ENCODE measurements at places on chromosomes 5 and 9.

GRCh38 chr5:129406440-129406839 is 53.7 kb upstream of the ADAMTS19 start:
- no peak for DNase-seq

DNA sequence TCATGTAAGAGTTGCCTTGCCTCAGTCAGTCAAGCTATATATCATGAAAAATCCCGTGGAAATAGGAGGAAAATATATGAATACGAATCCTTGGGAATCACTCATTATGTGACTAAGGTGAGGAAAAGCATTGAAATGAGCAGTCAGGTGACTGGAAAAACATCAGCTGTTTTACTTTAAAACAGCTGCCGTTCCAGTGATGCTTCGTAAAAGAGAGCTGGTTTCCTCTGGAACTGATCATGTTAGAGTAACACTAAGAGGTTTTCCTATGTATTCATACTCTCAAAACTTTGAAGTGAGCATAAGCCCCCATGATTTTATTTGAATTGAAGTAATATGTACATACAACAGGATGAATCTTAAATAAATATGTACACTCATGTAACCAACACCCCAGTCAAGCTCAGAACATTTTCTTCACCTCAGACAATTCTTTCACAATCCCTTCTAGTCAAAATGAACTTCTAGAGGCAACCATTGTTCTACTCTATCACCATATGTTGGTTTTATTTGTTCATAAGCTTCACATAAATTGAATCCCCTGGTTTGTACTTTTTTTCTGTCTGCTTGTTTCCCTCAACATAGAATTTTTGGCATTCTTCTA is 107.7 kb downstream of the SLC25A46 start:
- DNase-seq, result no peak

DNA sequence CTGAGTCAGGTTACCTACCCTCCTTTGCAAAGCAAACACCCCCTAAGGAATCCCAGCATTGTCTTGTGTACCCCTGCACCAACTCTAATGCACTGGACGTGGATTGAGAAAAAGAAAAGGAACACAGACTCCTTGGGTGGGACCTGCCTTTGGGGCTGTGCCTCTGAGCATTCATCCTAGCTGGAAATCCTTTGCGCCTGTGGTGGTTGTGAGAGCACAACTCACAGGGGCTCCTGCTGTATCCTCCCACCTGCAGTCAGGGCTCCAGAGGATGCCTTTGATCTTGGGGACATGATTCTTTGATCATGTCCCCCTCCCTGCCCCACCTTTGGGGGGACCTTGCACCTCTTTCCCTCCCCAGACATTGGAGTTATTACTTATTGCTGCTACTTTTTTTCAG is 338.5 kb downstream of the GADD45G start:
- no peak for DNase-seq

GRCh38 chr5:114447084-114447773 is 85.4 kb downstream of the KCNN2 start:
- no peak for DNase-seq

- DNase-seq, result no peak
Observed at GRCh38 chr5:93048858-93049257, 532.2 kb downstream of the NR2F1-AS1 start.

DNA sequence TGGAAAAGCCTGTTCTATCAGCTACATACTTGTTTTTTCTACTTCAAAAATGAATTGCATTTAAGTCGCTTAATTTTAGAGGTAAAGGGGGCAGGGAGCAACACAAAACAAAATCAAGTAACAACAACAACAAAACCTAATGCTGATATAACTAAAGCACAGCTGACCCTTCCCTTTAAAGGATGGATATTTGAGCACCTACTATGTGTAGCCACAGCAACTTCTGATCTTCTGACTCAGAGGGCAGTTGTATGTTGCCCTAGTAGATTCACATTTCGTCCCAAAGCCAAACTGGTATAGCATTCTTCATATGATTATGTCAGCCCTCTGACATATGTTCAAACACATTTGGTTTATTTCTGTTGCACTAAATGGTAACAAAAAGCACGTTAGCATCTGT is 6.8 kb downstream of the DAB2 start:
- DNase-seq, result no peak

GRCh38 chr9:120137186-120137840 is 442.7 kb downstream of the CDK5RAP2 start:
- DNase-seq, result no peak

DNA sequence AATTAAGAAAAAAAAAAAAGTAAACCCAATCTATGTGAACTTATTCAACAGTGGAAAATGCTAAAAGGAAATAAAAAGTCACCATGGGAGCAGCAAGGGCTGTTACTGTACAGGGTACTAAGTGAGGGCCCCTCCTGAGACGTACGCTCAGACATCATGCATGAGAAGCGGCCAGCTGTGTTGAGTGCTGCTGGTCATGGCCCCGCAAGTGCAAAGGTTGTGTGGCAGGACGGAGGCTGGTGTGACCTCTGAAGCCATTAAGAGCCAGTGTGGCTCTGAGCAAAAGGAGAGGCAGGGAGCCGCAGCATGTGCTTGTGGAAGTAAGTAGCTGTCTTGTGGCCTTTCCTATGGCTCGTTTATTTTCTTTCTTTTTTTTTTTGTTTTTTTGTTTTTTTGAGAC is 3.1 kb upstream of the ZNF79 start:
- no peak for DNase-seq

- DNase-seq, result no peak
Observed at GRCh38 chr5:2317540-2317939, 433.9 kb downstream of the IRX2 start.

GRCh38 chr5:93596676-93597490 is 13.9 kb downstream of the NR2F1 start:
- peak; percentile 82 for DNase-seq

DNA sequence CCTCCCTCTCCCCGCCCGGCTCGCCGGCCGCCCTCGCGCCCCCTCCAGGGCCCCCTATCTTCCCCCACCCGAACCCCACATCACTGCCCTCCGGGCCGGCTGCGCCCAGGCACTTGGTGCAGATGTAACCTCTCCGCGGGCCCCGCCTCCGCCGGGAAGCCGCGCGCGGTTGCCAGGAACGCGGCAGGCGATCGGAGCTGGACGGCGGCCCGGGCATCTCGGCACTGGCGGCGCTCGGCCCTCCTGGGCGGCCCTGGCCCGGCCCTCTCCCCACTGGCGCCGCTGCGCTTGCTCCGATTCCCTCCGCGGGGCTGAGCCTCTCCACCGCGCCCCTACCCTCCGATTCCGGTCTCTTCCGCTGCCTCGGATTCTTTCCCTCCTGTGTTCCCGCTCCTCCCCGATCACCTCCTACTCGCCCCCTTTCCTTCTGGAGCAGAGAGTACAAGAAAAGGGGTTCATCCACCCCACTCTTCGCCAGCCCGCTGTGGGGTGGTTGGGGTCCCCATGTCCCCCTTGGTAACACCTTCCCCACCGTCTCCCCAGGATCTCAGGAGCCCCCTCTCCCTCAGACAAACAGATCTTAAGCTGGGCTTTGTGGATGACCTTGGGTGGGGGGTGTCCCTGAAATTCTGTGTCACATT is 70.6 kb downstream of the C9orf50 start:
- DNase-seq, result peak; percentile 83

GRCh38 chr5:179762079-179762780 is 29.6 kb downstream of the MAML1 start:
- DNase-seq, result no peak

DNA sequence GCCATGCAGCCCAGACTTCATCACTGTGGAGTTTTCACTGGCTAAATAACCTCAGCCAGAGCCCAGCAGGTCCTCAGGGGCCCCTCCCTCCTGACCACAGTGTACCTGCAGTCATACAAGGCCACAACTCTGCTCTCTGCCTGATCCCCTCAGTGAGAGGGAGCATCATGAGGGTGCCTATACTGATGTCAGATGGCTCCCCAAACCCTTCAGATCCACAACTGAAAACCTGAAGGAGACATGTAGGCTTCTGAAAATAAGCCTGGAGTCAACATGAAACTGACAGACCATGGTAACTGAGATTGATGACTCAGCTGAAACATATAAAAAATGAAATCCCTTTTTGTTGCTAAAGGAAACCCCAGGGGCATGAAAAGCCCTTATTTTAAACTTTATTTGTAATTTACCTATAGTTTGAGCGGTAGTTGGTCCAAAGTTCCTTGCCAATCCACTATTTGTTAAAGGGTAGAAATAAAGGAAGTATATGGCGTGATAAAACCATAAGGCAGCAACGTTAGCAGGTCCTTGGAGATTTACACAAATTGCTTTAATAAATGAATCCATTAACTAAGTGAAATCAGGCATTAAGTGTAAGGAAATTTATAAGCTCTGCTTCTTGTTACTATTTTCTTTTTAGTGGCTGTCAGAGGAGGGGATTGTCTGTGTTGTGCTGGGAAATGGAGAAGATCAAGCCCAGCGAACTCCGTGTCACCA is 68.3 kb downstream of the FGF1 start:
- no peak for DNase-seq

DNA sequence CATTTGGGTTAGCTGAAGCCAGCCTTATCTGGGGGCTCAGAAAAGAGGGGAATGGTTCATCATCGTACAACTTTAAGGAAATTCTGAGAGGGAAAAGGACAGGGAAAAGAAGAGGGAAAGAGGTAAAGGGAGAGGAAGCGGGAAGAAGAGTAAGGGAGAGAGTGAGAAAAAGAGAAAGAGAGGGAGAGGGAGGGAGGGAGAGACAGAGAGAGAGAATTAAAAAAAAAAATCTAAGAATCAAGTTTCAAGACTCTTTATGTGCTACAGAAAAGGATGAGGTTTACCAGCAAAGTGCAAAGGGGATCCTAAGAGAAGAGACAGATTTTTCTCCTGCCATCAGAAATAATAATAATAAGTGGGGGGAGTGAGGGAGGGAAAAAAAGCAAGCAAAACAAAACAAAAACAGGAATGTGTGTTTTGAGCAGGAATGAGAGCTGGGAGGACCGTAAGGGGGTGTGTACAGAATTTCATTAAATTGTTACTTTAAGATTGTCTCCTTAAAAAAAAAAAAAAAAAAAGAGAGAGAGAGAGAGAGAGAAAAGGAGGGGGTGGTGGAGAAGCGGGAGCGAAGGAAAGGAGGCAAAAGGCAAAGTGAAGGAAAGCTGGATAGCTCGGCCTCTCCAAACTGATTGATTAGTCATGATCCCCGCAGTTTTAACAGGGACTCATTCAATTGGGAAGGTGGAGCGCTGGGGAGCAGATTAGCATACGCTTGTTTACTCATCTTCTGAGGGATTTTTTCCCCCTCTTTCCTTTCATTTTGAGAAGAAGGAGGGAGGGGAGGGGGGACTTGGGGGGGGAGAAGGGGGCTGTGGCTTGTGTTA is 438 bp upstream of the PAPPA start:
- DNase-seq, result no peak

DNA sequence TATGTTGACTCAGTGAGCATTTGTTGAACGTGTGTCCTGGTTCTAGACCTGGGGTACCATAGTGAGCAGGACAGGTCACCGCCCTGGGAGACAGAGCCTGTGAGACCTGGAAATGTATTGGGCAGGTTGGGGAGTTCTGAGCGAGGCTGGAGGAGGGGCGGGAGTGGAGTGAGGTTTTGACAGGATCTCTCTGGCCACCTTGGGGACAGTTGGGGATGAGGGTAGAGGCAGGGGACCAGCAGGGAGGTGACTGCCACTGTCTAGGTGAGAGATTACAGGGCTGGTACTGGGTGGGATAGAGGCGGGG is 7.4 kb downstream of the WNK2 start:
- no peak for DNase-seq

- no peak for DNase-seq
Observed at GRCh38 chr5:178104492-178104891, 8.8 kb upstream of the N4BP3 start.

GRCh38 chr5:68251804-68252522 is 36.4 kb downstream of the PIK3R1 start:
- DNase-seq, result peak; percentile 53

DNA sequence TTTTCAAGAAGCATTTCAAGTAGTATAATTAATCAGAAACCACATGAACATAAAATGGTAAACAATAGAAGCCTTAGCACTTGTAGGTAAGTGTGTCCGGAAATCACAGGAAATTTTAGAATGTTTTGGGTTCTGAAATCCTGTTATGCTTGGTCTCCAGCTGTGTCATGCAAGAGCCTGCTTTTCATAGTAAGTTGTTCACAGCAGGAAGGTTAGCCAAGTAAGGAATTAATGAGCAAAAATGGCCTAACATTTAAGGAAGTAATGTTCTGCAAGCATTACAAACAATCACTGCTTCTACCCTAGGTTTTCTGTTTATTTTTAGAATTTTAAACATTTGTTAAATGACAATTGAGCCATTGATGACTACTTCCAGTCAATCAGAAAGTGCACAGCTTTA is 669.5 kb downstream of the SLCO4C1 start:
- no peak for DNase-seq

DNA sequence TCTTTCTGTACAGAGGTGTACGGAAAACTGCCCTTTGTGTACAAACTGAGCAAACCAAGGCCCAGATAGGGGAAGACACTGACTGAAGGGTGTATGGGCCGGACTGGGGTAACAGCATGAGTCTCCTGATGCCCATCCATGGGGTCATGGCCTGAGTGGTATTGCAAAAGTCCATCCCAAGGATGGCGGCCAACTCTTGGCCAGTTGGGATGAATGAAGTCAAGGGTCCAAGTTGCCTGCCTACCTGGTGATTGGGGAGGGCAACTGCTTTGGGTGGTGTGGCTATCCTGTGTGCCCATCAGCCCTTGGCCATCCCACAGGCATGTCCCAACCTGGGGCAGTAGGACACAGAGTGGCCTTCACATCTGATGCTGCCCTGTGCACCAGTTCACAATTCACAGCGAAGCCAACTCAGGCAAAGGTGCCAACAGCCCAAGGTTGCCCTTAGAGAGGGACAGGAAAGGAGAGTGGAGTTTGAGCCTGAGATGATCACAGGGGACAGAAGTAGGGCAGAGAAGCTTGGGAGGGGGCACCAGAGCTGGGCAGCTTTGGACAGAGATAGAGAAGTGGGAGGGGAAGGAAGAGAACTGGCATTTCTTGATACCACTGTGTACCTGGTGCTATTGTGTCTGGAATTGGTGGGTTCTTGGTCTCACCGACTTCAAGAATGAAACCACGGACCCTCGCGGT is 46.6 kb downstream of the COL15A1 start:
- no peak for DNase-seq

DNA sequence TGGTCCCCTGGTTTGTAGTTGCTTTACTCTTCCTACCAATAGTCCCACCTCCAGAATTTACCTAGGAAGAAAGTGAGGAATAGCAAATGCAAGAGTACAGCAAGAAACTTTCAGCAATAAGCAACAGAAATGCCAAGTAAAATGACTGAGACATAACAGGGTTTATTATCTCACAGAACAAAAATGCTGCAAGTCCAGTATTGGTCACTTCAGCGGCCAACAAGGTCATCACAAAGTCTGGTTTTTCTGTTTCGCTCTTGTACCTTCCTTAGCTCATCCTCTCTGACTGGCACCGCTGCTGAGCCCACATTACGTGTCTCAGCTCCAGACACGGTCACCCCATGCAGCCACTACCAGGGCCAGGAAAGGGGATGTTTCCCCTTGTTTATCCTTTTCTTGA is 82.7 kb downstream of the RFK start:
- peak; percentile 43 for DNase-seq

Measured in mucosa of gallbladder (tissue), 1 donor.